ENCODE measurements at places on chromosomes 12 and 14.

- no peak for DNase-seq
These were observed 105.2 kb downstream of the BBS10 start for GRCh38 chr12:76242813-76243550.

DNA sequence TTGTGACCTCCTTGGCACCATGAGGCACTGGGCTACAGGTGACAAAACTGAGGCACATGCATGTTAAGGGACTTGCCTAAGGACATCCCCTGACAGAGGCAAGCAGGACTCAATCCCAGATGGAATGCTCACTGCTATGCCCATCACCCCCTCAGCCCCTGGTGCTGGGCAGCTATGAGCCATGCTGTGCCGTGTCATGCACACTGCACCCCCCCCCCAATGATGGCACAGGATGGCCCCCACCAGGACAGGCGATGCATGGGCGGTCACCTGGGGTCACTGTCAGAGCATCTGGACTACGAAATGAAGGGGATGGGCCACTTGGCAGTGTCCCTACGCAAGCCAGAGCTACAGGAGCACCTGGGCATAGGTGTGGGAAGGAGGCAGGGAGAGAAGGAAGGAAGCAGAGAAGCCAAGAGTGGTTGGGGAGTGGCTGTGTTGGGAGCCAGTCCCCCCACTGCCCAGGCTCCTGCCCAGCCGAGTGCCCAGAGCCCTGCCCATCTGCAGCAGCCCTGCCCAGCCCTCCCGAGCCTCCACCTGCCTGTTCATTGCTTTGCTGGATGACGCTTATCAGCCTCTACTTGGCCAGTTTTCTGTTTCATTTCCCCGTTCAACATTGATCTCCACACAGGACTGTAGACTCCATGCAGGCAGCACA, 84.9 kb upstream of the DIO3 start:
- no peak for DNase-seq

- no peak for DNase-seq
These were observed 35.4 kb downstream of the DIO3 start for GRCh38 chr14:101596742-101597141.

DNA sequence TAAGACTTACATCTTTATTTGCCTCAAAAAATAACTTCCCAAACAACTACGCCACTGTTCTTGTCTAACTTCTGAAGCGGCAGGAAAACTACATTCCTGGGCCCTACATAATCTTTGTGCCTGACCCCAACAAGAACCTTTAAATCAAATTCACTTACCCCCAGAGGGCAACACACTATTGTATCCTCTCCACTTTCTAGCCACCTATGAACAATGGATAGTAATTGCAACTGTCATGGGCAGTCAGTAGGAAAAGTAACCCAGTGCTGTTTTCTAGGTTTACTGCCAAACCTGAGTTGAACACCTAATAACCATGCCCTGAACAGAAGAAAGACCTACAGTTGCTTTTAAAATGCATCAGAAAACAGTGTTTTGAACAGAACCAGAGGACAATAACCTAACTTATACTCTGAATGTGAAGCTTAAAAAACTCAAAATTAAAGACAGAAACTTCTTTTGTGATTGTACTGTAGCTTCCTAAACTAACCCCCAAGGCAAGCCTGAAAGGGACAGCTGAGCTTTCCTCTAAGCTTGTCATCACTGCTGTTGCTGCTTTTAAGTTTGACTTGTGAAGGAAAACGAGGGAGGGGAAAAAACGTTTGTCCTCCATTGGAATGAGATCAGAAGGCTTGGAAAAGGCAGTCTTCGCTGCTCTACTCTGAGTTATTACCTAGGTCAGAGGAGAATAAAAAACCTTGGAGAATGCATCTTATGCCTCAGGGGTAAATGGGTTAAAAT, 195.7 kb downstream of the SOX5 start:
- DNase-seq = no peak

- DNase-seq = no peak
These were observed 24.5 kb upstream of the PNMA1 start for GRCh38 chr14:73738518-73739173.

- DNase-seq = no peak
These were observed 25.7 kb downstream of the R3HDM2 start for GRCh38 chr12:57404966-57405640.

- DNase-seq = no peak
These were observed 69.8 kb upstream of the IFNG-AS1 start for GRCh38 chr12:67919406-67919805.

Data from activated T-cell treated with anti-CD3 and anti-CD28 coated beads for 1 hour (primary cell).